Neuronal stem cell (in vitro differentiated cells): ENCODE measurements at places on chromosomes 4 and X.

- H3K36me3 ChIP-seq, result no peaks in the 10 kb centered on the region
- no peak overlapping the region for H3K27ac ChIP-seq
- no peaks in the 10 kb centered on the region for H3K27me3 ChIP-seq
- no peak overlapping the region for H3K4me3 ChIP-seq
Measured at GRCh38 chr4:75141162-75141561, 208.2 kb downstream of the PARM1 start.

DNA sequence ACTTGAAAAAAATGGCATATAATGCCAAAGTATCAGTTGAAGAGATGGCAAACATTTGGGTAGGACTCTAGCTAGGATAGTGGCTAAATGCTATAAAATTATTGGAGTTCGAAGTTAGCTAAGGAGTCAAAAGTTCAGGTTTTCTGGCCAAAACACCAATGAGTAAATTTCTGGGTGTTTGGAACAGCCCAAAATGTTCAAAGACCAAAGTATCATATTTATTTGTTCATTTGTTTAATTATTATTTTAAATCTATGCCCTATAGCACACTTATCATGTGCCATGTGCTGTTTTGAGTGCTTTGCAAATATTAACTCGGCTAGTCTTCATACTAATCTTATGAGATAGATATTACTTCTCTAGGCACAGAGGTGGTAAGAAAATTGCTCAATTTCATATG is 285.5 kb downstream of the TEX13C start:
- H3K36me3 ChIP-seq, result no peaks in the 10 kb centered on the region
- H3K27ac ChIP-seq, result no peak overlapping the region
- no peak for DNase-seq
- H3K27me3 ChIP-seq, result no peaks in the 10 kb centered on the region

- no peak overlapping the region for H3K4me3 ChIP-seq
- no peaks in the 10 kb centered on the region for H3K27me3 ChIP-seq
- H3K36me3 ChIP-seq, result no peaks in the 10 kb centered on the region
- no peak for DNase-seq
- H3K4me1 ChIP-seq, result peaks cover 3% of the 10 kb centered on the region
- H3K27ac ChIP-seq, result peak overlapping the region; percentile 31
Measured at GRCh38 chr4:112884406-112884805, 165.0 kb upstream of the ANK2 start.

GRCh38 chr4:107736037-107736436 is 16.0 kb upstream of the PAPSS1 start:
- H3K36me3 ChIP-seq, result no peaks in the 10 kb centered on the region
- H3K27ac ChIP-seq, result no peak overlapping the region
- peaks cover 1% of the 10 kb centered on the region for H3K4me1 ChIP-seq

DNA sequence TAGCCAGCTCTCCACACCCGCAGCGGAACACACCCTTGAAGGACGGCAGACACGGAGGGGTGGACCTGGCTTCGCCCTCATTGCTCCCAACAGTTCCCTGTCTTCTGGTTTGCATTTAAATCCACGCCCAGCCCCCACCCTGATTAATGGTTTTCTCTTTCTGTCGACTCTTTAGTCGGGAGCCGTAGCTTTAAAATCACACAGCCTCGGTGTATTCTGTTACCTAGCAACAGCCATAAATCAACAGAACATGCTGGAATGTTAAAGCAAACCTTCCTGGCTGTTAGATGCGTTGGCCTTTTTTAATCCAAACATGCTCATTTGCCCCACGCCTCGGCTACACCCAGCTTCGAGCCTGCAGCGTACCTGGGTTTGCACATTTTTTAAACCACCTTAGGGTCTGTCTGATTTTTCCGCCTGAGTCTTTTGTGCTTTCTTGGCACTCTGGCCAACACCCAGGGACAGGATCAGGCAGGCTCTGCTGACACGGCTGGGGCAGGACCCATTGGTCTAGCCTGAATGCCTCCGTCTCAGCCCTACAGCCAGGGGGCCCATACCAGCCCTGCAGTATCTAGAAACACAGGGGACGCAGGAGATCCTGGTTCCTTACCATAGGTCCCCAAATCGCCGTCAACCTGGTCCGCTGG is 21.4 kb upstream of the PPP2R2C start:
- DNase-seq, result peak; percentile 8
- H3K4me1 ChIP-seq, result peaks cover 8% of the 10 kb centered on the region
- no peaks in the 10 kb centered on the region for H3K36me3 ChIP-seq
- no peak overlapping the region for H3K27ac ChIP-seq

DNA sequence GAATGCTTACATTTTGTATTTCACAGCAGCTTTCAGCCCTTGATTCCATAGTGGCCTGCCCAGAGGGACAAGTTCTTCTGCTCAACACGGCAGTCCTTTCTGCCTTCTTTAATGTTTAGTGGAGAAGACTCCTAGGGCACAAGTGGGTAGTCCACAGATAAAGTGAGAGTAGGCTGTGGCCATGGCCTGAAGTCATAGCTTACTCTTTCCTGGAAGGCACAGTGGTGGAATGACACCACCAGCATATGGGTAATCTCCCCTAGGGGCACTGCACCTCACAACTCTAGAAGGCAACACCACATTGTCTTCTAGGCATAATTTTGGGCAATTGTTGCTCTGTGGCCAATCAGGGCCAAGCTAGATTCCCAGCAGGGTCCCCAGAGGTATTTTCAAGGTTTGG is 155.4 kb upstream of the MAMLD1 start:
- no peak for DNase-seq
- no peaks in the 10 kb centered on the region for H3K4me1 ChIP-seq
- H3K27me3 ChIP-seq, result no peaks in the 10 kb centered on the region
- H3K27ac ChIP-seq, result no peak overlapping the region
- no peaks in the 10 kb centered on the region for H3K36me3 ChIP-seq
- no peak overlapping the region for H3K4me3 ChIP-seq

DNA sequence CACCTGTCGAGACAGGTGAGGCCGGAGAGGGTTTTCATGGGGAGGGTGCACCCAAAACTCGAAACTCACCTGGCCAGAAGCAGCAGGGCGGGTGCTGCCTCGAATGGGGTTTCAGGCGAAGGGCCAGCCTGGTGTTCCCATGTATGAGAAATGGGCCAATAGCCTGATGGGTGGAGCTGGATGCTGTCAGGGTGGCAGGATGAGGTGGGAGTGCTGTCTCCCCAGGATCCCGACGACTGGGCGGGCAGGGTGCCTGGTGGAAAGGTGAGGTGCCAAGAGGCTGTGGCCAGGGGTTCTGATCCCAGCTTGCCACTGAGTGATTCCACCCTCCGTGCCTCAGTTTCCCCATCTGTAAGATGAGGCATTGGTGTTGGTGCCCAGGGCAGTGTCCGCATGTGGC is 16.8 kb upstream of the SH3TC1 start:
- no peak overlapping the region for H3K4me3 ChIP-seq
- no peak overlapping the region for H3K27ac ChIP-seq
- H3K4me1 ChIP-seq, result peaks cover 4% of the 10 kb centered on the region
- DNase-seq, result no peak
- H3K36me3 ChIP-seq, result no peaks in the 10 kb centered on the region
- no peaks in the 10 kb centered on the region for H3K27me3 ChIP-seq

- peaks cover 8% of the 10 kb centered on the region for H3K27me3 ChIP-seq
- H3K4me3 ChIP-seq, result peak overlapping the region; percentile 99
- H3K36me3 ChIP-seq, result no peaks in the 10 kb centered on the region
- peaks cover 14% of the 10 kb centered on the region for H3K4me1 ChIP-seq
- peak overlapping the region; percentile 93 for H3K27ac ChIP-seq
Measured at GRCh38 chr4:183099537-183100297, 660 bp downstream of the WWC2 start.

DNA sequence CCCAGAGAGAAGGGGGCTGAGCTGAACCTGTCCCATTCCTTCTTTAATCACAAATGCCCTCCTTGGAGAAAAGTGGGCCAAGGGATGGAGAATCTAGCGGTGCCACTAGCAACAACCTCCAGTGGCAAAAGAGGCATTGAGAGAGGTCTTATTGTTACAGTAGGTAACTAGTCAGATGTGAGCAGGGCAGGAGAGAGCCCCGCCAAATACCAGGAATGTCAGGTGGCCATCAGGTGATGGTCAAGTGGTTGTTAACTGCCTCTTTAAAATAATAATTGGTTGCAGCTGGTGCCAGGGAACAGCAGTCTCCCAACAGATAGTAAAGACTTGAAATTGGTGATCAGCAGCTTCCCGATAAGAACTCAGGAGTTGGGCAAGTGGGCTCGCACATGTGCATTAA is 116.1 kb downstream of the EVC2 start:
- H3K27me3 ChIP-seq, result no peaks in the 10 kb centered on the region
- H3K4me3 ChIP-seq, result no peak overlapping the region
- no peak for DNase-seq
- H3K27ac ChIP-seq, result no peak overlapping the region
- no peaks in the 10 kb centered on the region for H3K4me1 ChIP-seq

DNA sequence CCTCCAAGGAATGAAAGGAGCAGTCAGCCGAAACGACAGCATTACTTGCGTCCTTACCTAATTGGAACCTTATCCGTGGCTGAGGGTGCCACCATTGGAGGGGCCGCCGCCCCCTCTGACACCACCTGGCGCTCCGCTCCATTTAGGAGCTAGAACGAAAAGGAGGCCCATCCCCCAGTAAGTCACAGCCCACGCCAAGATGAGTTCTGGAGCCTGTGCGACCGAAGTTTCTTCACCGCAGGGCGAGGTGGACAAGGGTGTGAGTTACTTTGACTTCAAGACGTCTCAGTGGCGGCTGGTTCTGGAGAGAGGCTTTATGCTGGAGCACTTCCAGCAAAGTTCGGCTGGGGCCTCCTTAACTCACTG is 729 bp upstream of the IRF2 start:
- peaks cover 9% of the 10 kb centered on the region for H3K4me1 ChIP-seq
- H3K36me3 ChIP-seq, result no peaks in the 10 kb centered on the region
- H3K27me3 ChIP-seq, result no peaks in the 10 kb centered on the region
- H3K27ac ChIP-seq, result no peak overlapping the region

DNA sequence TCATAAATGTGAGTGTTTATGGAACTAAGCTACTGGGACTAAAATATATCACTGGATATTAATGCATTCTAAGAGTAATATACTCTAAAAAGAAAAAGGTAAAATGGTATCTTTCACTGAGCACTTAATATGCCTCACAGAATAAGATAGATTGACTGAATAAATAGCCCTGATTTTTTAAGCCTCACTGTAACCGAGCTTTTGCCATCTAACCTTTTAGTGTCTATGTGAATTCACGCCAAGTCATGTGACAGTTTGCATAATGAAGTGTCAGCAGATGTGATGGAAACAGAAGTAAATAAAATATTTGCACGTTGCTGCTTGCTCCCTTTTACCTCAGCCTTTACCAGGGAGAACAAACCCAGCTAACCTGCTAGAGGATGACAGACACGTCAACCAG is 119.7 kb upstream of the NWD2 start:
- no peak overlapping the region for H3K27ac ChIP-seq
- no peaks in the 10 kb centered on the region for H3K27me3 ChIP-seq
- no peaks in the 10 kb centered on the region for H3K4me1 ChIP-seq
- no peak overlapping the region for H3K4me3 ChIP-seq

- H3K4me3 ChIP-seq, result no peak overlapping the region
- H3K36me3 ChIP-seq, result no peaks in the 10 kb centered on the region
- H3K27me3 ChIP-seq, result peaks cover 55% of the 10 kb centered on the region
- H3K27ac ChIP-seq, result no peak overlapping the region
- peaks cover 3% of the 10 kb centered on the region for H3K4me1 ChIP-seq
Measured at GRCh38 chr4:146632770-146633470, 5.8 kb upstream of the POU4F2 start.

DNA sequence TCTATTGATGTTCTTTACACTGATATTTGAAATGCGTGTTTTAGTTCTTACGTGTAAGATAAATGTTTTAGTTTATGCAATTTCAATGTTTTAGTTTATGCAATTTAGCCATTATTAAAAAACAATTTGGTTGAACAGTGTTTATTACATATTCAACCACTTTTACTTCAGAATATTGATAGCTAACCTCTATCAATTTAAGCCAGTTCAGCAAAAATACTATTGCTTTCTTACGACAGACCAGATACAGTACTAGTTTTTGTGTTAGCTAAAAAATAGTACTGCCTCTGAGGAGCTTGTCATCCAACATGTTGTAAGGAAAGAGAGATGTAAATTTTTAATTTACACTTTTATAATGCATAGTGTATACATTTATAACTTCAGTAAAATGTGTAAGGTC is 361.7 kb upstream of the FAT1 start:
- H3K36me3 ChIP-seq, result no peaks in the 10 kb centered on the region
- no peak overlapping the region for H3K4me3 ChIP-seq
- H3K4me1 ChIP-seq, result no peaks in the 10 kb centered on the region
- H3K27me3 ChIP-seq, result no peaks in the 10 kb centered on the region
- H3K27ac ChIP-seq, result no peak overlapping the region

- H3K36me3 ChIP-seq, result no peaks in the 10 kb centered on the region
- DNase-seq, result no peak
- H3K27me3 ChIP-seq, result no peaks in the 10 kb centered on the region
- H3K4me1 ChIP-seq, result no peaks in the 10 kb centered on the region
- H3K27ac ChIP-seq, result no peak overlapping the region
Measured at GRCh38 chrX:43514820-43515219, 141.3 kb upstream of the MAOA start.

DNA sequence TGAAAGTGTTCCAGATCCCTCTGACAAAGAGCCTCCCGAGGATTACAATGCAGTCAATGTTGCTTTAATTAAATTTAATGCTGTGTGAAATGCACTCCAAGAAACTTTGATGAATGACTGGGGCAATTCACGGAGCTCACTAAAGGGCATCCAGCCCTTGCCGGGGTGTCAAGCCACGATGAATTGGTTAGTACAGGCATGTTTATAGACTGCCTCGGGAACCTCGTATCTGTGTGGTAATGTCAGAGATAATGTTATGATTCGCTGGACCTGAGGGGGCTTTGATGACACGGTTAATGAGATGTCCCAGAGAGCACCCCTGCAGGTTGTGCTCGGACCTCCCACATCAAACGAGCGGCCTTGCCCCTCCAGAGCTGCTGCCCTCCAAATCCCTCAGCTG is 428.8 kb downstream of the NKX6-1 start:
- H3K36me3 ChIP-seq, result no peaks in the 10 kb centered on the region
- no peak overlapping the region for H3K4me3 ChIP-seq
- H3K4me1 ChIP-seq, result peaks cover 6% of the 10 kb centered on the region

GRCh38 chr4:39812500-39812899 is 114.6 kb downstream of the UBE2K start:
- no peaks in the 10 kb centered on the region for H3K27me3 ChIP-seq
- DNase-seq, result no peak
- no peaks in the 10 kb centered on the region for H3K36me3 ChIP-seq
- H3K4me1 ChIP-seq, result no peaks in the 10 kb centered on the region
- no peak overlapping the region for H3K4me3 ChIP-seq

DNA sequence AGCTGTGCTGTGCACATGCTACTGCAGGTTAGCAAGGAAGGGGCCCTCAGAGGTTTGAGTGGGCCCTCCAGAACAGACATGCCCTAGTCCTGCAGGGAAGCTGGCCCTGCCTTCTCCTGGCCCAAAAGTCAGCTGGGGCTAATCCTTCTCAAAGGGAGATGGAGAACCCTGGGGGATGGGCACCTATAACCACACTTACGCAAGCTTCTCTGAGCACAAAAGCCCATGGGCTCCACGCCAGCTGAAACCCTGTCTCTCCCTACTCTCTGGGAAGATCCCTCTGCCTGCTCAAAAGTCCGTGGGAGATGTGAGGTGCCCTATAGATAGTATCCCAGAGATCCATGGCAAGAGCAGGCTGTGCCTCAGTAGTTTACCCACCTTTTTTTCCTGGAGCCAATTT is 58.9 kb upstream of the DKK2 start:
- no peak overlapping the region for H3K4me3 ChIP-seq
- peaks cover 3% of the 10 kb centered on the region for H3K4me1 ChIP-seq
- H3K27me3 ChIP-seq, result no peaks in the 10 kb centered on the region
- no peaks in the 10 kb centered on the region for H3K36me3 ChIP-seq

GRCh38 chr4:175176710-175177109 is 258.6 kb downstream of the ADAM29 start:
- H3K27me3 ChIP-seq, result no peaks in the 10 kb centered on the region
- no peak overlapping the region for H3K4me3 ChIP-seq
- no peak overlapping the region for H3K27ac ChIP-seq
- no peaks in the 10 kb centered on the region for H3K4me1 ChIP-seq
